A673 (cell line): ENCODE measurements at places on chromosomes 16 and 17.
A peak's percentile ranks its signal among the peaks of the same experiment; 100 is the strongest.

- no peak for DNase-seq
Measured at GRCh38 chr16:60363566-60363965, 1629.5 kb upstream of the GOT2 start.

GRCh38 chr17:81821603-81822311, 11.3 kb downstream of the MCRIP1 start:
- peak; percentile 92 for DNase-seq

DNA sequence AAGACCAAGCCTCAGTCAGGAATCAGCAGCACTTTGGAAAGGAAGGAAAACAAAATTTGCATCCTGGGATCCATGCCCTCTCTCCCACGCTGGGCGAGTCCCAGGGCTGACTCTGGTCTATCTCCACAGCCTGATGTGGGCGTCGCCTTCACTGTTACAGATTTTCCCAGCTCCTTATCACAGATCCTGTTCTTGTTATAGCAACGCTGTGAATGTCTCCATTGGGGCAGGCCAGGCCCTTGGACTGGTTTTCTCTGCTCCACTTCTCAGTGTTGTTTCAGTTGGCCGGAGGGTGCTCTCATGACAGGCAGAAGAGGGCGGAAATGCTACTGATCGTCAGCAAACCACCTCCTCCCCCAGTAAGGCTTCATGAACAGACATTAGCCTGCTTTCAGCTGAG, 127.9 kb upstream of the CDH11 start:
- DNase-seq, result no peak

- peak; percentile 46 for DNase-seq
Measured at GRCh38 chr16:74297145-74297665, 591 bp downstream of the PSMD7 start.

DNA sequence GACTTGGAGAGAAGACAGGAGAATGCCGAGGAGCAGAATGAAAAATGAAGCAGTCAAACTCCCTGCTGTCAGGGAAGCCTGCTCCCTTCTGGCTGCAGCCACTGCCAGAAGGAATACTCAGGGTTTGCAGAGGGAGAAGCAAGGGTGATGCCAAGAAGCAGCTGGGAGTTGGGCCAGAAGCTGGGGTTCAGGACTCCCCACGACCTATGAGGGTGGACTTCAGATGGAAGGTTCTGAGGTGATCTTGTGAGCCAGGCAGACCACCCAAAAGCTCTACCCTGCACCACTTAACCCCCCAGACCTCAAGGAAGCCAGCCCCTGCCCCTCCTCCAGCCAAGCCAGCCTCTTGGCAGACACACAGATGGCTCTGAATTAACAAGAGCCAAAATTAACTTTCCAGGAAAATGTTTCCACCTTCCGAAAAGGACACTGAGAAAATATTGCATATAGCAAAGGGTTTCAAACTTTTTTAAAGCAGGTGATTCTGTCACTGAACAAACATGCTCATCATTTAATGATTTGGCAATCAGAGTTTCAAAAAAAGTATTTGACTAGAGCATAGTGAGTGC, 126.0 kb upstream of the ERCC4 start:
- DNase-seq, result no peak

- no peak for DNase-seq
Measured at GRCh38 chr16:47413041-47413440, 47.8 kb downstream of the ITFG1 start.

GRCh38 chr17:38620551-38621277, 15.0 kb upstream of the SRCIN1 start:
- DNase-seq, result no peak

DNA sequence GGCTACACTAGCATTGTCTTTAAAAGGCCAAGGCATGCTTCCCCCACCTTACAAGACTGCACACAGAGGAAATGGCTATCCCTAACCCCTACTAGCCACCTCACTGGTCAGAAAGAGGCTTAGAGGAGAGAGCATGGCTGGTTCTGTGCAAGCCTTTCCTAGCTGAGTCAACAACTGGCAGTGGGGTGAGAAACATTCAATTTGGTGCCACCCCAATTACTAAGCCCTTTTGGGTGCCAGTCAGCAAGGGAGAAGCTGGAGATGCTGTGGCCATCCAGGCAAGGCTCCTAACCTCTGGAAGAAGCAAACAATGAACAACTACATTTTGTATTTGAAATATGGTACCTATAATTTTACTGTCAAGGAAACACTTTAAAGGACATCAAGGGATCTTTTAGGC, 4.7 kb upstream of the KAT7 start:
- DNase-seq, result no peak

DNA sequence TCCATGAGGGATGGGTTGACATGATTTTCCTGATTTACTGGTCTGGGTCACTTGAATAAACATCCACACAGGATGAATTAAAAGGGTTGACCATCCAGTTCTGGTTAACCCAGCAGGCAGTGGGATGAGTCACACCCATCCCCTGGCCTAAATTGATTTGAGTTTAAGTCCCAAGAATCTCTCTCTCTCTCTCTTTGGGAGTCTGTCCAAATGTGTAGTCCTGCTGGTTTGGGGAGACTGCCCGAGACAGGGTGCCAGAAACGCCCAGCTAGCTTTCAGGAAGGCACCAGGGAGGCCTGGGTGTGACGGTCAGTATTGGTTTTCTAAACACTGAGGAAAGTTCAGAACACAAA, 38.8 kb downstream of the SCPEP1 start:
- no peak for DNase-seq

DNA sequence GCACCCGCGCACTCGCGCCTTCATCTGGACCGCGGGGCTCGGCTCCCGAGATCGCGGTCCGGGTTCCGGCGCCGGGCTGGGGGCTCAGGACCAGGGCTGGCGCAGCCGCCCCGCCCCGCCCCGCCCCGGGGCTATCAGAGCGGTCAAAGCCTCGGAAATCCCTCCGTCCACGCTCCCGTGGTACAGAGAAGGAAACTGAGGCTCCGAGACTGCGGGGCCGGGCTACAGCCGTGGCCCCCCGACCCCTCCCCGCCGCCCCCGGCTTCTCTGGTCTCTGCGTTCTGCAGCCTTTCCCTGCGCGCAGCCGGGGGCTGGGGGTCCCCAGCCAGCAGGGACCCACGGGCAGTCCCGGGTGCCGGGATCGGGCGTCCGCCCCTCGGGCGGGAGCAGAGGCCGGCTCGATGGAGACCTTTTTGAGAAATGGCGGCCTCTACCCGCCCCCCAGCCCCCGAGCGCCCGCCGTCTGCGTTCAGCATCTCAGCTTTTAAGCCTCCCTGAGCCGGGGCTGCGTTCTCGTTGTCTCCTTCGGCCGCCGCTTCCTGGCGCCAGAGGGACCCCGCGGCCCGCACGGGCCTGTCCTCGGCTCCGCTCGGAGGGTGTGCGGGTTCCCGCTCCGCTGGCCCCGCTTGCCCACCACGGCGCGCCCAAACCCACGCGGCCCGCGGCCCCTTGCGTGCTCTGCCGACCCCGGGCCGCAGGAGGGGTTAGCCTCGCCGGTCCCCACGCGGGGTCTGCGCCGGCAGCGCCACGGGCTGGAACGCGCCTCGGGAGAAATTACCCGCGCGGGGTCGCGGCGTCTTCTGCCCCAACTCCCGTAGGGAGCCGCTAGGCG, 1.5 kb upstream of the NPTX1 start:
- DNase-seq, result peak; percentile 68
